ENCODE measurements at places on chromosomes 6 and 20.

- DNase-seq, result no peak
Measured at GRCh38 chr6:138393871-138394783, 9.9 kb upstream of the HEBP2 start.

DNA sequence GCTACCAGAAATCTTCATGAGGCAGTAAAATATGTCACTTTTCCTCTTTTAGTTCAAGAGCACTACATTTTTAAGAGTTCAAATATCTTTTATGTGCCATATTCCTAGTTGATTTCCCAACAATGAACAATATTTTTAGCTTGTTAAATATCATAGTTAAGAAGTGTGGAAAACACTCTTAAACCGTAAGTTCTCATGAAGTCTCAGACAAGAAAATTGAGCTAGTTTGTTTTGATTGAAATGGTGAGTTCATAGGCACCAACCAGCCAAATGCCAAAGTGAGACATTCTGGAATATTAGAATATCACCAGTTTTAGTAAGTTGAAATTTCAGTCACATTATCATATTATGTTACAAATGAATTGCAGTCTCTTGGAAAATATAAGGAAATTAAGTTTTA lies 277.2 kb upstream of the HSF2 start:
- DNase-seq, result no peak

- DNase-seq, result no peak
Measured at GRCh38 chr6:55003719-55004430, 157.3 kb downstream of the FAM83B start.

DNA sequence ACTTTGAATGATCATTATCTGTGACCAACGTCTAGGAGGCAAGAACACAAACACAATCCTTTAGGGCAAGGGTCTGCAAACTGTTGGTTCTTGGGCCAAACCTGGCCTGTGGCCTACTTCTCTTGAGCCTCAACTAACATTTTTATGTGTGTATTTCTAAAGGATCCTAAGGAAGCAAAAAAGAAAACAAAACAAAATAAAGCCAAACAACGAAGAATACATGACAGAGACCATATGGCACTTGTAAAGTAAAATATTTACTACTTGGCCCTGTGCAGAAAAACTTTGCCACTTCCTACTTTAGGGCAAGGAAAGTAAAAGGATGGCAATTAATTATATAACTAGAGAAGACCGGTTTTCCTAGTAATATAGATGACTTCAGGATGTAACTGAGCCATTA lies 1056.2 kb downstream of the EPHA7 start:
- DNase-seq, result no peak

GRCh38 chr6:145036848-145037567 lies 698.3 kb downstream of the EPM2A start:
- DNase-seq, result no peak

- no peak for DNase-seq
Measured at GRCh38 chr6:113524826-113525225, 332.3 kb upstream of the MARCKS start.

GRCh38 chr20:15396900-15397299 lies 1059.5 kb upstream of the FLRT3 start:
- DNase-seq, result no peak

Measured in stimulated activated CD4-positive, alpha-beta T cell treated with anti-CD3 and anti-CD28 coated beads, Interleukin-12 subunit alpha, Interleukin-12 subunit beta, amount 100 ng/mL, for 48 hours (primary cell).